Activated T-helper 1 cell treated with anti-CD3 and anti-CD28 coated beads, Interleukin-2, amount 50 U/mL, for 16 hours (primary cell): ENCODE measurements at places on chromosomes 11 and 22.

- no peak for DNase-seq
Observed at GRCh38 chr11:87440076-87440770, 402.5 kb downstream of the TMEM135 start.

- DNase-seq, result no peak
Observed at GRCh38 chr22:19811811-19812771, 42.6 kb downstream of the GNB1L start.

- DNase-seq, result no peak
Observed at GRCh38 chr11:92865352-92865751, 104.1 kb upstream of the MTNR1B start.

GRCh38 chr11:123519055-123519796 lies 89.2 kb downstream of the GRAMD1B start:
- no peak for DNase-seq

DNA sequence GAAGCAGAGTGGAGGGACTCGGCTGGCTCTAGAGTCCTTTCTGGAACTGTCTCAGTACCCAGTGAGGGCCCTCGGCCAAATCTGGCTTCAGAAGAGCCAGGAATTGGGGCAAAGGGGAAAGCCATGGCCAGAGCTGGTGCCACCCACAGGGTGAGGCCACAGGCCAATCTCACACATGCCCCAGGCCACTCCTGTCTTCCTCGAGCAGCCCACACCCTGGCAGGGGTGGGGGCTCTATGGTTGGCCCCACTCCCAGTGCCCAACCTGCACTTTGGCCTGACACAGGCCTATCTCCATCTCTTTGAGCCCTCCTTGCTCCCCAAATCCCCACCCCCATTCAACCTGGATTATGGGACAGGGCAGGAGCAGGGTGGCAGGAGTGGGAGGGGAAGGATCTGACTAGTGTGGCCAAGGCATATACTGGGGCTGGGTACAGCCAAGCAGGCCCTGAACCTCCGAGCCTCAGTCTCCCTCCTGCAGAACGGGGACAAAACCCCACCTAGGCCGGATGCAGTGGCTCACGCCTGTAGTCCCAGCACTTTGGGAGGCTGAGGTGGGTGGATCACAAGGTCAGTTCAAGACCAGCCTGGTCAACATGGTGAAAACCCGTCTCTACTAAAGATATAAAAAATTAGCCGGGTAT lies 6.9 kb downstream of the TST start:
- no peak for DNase-seq

GRCh38 chr11:1772270-1773130 lies 8.8 kb upstream of the CTSD start:
- peak; percentile 29 for DNase-seq
